Head of caudate nucleus (tissue), 42 donors: ENCODE measurements at places on chromosomes 6 and 20.

DNA sequence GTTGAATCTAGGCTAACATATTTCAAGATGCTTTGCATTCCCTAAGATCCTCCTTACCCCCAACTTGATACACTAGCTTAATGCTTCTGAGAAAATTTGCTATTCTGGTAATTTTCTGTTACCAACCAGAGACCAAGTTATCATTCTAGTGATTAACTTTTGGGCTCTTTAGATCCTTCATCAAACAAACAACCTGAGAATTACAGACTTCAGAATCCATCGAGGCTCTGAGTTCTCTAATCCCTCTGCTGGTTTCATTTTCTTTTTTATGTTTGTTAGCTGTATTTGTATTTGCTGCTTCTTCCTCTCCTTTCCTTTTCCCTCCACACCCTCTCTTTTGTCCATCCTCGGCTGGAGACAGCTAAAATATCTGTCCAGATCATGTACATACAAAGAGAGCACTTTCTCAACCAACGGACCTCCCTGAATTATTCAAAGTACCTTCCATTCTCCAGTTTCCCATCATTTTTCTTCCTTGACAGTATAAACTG lies 98.7 kb upstream of the RIPOR2 start:
- no peak for DNase-seq

DNA sequence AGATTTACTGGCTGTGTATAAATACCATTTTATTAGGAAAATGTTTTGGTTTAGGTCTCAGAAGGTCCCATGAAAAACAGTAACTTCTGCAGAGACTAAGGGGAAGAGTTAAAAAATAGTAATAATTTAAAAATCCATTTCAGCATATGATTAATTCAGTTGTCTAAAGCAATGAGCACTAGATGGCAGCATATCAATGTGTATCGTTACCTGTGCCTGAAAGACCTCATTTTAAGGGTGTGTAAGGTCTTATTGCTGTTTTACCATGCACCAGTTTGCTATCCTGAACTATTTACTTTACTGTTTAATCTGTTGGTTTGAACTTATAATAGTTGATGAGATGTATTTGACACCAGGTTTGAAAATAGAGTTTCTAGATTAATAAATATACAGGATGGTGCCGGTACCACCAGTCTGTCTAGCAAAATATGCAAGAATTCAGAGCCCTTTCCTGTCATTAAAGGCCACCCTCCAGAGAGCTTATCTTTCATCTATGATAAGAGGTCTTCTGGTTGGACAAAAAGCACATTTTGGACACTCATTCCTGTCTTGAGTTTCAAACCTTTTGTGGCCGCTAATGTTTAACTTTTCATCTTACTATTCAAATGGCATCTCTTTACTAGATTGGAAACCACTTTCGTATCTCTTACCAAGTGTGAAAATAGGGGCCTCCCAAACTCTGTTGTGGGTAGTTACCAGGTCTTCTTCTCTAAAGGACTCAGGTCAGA lies 8.9 kb upstream of the AHI1 start:
- no peak for DNase-seq

DNA sequence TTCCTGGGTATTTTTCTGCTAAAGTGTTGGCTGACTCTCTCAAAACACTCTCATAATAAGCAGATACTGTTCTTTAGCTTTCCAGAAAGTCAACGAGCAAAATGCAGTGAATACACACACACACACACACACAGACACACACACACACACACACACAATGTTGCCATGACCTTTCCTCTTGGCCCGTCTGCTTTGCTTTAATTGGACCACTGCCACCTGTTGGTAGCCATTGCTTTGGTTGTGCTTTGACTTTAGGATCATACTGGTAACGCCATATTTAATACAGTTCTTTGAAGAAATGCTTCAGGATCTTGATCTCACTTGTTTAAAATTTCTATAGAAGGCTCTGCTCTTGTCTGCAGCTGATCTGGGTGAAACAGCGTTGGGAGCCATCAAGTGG lies 4.4 kb downstream of the FIG4 start:
- no peak for DNase-seq

DNA sequence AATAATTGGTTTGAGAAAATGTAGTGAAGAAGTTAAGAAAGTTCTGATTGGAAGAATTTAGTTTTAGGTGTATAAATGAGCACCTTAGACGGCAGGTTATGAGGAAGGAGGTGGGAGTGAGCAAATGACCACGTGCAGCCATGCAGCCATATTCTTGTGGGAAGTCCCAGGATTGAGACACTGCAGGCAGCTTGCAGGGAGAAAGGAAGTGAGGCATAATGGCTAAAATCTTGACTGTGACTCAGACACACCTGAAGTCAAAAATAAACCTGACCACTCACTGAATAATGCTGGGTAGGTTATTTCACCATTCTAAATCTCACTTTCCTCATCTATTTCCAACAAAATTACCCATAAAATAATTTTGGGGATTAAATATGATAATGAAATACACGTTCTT lies 16.6 kb downstream of the DSE start:
- no peak for DNase-seq

GRCh38 chr6:44143731-44144130 lies 14.9 kb upstream of the CAPN11 start:
- DNase-seq, result no peak

GRCh38 chr20:21521596-21522480 lies 8.0 kb upstream of the NKX2-2 start:
- no peak for DNase-seq

DNA sequence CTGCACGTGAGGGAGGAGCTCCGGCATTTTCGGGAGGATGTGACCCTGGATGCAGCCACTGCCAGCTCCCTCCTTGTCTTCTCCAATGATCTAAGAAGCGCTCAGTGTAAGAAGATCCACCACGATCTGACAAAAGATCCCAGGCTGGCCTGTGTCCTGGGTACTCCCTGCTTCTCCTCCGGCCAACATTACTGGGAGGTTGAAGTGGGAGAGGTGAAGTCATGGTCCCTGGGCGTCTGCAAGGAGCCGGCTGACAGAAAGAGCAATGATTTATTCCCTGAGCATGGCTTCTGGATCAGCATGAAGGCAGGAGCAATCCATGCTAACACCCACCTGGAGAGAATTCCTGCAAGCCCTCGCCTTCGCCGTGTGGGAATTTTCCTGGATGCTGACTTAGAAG lies 2.8 kb downstream of the RFPL4B start:
- no peak for DNase-seq

DNA sequence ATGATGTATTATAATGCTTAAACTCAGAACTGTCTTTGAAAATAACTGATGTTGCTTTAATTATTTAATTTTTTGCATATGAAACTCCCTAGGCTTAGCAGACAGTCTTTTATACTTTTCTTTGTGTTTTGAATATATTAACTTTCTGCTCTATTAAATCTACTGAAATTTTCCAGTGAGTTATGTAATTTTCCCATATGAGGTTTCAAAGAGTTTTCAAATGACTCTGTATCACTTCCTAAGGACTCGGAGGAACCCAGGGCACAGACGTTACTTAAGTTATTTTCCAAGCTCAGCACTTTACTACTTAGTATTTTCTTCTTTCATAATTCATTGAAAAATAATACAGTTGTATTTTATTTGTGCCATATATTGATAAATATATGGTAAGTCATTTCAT lies 122.6 kb downstream of the HS3ST5 start:
- no peak for DNase-seq

DNA sequence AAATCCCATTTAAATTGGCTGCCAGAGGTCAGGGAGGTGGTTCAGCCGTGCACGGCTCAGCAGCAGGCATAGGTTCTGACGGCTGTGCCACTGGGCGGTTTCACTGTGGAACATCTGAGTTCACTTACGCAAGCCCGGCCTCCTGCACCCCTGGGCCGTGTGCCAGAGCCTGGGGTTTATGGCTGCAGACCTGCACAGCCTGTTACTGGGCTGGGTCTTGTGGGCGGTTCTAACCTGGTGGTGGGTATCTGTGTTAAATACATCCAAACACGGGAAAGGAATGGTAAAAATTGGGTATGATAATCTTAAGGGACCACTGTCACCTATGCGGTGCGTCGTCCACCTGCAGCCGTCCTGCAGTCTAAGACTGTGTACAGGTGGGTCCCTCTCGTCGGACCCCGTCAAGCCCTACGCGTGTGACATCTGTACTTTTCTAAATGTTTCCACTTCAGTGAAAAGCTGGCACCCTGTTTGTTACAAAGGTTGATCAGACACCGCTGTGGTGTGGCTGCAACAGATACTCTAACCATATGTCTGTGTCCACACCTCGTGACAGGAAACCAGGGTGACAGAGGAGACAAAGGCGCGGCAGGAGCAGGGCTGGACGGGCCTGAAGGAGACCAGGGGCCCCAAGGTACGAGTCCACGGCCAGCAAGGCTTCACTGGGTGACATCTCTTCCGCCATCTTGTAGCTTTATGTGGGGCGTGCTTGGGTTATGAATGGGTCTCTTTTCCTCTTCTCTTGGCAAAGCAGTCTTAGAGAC lies 21.5 kb downstream of the COL9A3 start:
- no peak for DNase-seq

GRCh38 chr6:82072751-82073150 lies 174.8 kb downstream of the IBTK start:
- DNase-seq, result no peak

DNA sequence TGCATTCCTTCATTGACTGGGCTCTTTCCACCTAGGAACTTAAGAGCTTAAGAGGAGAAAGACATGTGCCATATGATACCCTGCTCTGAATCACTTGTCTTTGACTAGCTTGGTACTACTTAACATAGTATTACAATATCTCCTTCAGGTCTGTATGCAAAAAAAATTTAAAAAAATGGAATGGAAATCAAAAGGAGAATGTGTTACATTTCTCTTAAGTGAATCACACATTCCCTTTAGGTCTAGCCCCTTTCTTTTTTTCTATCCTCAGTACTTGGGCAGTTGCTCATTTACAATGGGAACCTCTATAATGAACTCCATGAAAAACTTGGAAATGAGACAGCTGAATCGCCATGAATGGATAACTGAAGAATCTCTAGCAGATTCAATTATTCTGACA lies 53.8 kb downstream of the SLC35F1 start:
- DNase-seq, result no peak

DNA sequence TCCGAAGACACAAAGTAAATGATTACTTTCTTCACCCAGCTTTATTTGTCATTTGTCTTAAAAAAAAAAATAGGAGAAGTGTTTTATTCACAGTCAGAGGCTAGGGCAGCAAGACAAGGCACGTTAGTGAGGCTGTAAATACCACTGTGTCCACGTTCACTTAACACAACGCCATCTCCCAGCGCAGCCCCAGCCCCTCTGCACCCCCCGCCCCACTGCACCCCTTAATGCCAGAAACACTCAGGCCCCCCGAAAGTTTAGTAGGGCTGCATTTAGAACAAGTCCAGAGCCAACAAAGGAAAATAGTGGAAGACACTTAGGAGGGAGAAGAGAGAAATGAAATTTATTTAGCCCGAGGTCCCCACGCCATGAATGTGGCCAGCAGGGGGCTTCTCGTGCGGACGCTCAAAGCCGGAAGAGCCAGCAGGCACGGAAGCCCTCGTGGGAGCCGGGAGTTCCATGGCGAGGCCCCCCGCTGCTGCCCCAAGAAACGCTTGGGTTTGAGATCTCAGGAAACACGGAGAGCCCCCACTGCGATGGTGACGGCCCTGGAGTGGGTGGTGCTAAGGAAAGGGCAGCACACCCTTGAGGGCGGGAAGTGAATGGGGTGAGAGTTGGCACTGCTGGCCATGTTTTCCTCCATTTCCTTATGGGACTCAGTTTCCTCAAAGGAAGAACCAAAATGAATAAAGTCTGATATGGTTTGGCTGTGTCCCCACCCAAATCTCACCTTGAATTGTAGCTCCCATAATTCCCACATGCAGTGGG lies 50.2 kb downstream of the IYD start:
- no peak for DNase-seq

DNA sequence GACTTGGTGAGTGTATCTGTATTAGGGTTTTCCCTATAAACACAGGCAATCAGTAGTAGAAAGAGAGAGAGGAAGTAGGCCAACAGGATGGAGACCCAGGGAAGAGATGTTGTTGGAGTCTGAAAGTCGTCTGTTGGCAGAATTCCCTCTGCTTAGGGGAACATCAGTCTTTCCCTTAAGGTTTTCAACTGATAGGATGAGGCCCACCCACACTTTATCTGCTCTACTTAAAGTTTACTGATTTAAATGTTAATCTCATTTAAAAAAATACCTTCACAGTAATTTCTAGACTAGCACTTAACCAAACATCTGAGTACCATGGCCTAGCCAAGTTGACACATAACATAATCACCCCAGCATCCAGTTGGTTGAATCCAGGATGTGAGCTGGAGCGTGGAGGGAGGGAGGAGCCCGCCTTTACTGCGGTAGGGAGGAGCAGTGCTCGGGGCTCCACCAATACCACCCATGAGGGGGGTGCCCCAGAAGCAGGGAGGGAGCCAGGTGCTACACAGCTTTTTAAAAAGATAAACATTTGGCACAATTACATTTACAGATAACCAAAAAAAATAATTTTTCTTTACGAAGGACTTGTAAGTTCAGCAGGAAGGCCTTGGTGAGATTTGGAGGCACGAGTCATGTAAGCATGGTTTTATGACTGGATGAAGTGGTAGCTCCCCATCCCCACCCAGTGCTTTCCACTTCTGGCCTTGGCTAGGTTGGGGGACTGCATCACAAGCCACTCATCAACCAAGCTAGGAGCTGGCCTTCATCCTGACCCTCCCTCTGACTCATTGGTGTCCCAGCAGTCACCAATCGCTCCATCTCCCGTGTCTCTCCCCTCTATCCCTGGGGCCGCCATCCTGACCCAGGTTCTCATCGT lies 18.4 kb upstream of the SNX9 start:
- DNase-seq, result no peak

- no peak for DNase-seq
Measured at GRCh38 chr6:20900389-20901160, 366.3 kb downstream of the CDKAL1 start.

- DNase-seq, result no peak
Measured at GRCh38 chr6:13761361-13762036, 49.9 kb upstream of the RANBP9 start.

DNA sequence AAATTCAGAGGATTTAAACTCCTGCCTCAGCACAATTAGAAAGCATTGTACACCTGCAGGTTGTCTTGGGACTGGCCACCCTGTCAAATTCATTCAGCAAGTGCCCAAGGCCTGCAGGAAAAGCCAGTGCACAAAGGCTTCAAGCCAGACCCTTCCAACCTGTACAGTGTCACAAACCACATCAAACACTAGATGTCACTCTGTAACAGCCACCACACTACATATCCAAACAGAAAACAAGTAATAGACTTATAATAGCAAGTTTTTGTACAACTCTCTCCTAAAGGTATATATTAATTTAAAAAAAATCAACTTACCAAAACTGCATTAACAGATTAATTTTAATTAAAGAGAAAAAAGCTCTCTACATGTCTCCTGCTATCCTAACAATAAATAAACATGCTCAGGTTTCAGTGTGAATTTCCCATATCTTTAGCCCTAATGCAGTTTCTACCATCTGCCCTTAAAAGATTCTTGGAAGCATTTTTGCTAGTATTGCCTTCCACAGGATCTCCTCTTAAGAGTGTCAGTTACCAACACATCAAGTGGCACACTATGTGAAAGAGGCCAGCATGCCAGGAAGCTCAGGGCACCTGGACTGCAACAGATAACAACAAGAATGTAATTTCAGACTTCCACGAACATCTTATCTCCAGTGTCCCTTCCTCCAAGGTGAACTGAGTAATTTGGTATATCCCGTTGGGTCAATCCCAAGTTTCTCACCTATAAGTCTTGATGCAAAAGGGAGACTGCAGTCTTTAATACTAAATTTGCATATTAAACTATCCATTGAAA lies 47.5 kb downstream of the RALGAPA2 start:
- no peak for DNase-seq

GRCh38 chr6:10401632-10402223 lies 13.1 kb downstream of the TFAP2A start:
- no peak for DNase-seq
